Sciatic nerve (tissue), 2 donors: ENCODE measurements at places on chromosomes 6 and 20.
A peak's percentile ranks its signal among the peaks of the same experiment; 100 is the strongest.

GRCh38 chr6:42627674-42628073 lies 63.8 kb downstream of the UBR2 start:
- no peak for DNase-seq

- DNase-seq: no peak
Measured at GRCh38 chr20:5663396-5663795, 86.8 kb upstream of the SHLD1 start.

DNA sequence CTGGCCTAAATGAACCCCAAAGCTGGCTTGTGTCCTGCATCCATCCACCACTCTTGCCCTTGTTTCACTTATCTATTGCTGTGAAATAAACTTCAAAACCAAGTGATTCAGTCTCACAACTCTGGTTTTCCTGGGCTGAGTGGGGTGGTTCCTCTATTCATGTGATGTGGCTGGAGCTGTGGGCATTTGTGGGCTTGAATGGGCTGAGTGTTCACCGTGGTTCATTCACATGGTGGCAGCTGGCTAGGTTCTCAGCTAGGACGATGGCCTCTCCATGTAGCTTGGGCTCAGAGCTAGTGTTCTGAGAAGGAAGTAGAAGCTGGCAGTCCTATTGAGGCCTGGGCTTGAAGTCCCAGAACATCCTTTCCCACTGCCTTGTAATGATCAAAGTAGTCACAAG lies 30.4 kb downstream of the FKBP1A start:
- no peak for DNase-seq

GRCh38 chr6:157092736-157093135 lies 230.6 kb downstream of the TMEM242 start:
- DNase-seq: no peak

DNA sequence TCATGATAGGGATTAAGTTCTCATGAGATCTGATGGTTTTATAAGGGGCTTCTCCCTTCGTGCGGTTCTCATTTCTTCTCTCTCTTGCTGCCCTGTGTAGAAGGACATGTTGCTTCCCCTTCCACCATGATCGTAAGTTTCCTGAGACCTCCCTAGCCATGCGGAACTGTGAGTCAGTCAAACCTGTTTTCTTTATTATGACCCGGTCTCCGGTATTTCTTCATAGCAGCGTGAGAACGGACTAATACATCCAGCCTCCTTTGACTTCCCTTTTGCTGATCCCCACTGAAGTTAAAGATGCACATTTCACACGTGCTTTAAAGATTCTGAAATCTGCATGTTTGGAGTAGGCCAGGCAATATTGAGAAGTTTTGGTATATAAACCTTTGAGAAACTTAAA lies 543.1 kb downstream of the PRKN start:
- DNase-seq: no peak

- no peak for DNase-seq
Measured at GRCh38 chr6:160379466-160379865, 31.3 kb downstream of the SLC22A3 start.

DNA sequence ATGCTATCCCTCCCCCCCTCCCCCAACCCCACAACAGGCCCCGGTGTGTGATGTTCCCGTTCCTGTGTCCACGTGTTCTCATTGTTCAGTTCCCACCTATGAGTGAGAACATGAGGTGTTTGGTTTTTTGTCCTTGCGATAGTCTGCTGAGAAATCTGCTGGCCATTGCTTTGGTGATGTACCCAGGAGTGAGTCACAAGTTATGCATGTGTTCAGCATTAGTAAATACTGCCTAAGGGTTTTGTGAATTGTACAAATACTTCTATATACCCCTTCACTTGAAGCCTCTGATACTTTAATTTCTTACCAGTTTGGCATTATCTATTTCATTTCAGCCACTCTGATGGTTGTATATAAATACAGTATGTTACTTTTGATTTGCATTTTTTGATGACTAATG lies 711.3 kb upstream of the GJE1 start:
- no peak for DNase-seq

DNA sequence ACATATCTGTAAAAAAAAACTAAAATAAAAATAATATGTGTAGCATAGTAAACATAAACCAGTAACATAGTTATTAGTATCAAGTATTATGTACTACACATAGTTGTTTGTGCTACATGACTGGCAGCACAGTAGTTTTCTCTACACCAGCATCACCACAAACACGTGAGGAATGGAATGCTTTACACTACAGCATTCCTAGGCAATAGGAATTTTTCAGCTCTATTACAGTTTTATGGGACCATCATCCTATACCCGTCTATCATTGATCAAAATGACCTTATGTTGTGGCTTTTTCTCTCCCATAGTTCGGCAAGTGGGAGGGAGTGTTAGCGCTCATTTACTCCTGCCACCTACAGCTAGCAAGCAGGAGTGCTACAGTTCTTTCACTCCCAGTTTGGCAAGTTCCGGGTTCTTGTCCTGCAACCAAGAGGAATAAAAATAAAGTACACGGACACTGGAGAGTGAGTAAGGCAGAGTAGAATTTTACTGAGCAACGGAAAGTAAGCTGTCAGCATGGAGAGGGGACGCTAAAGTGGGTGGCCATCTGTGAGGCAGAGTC lies 196.8 kb upstream of the HSF2 start:
- DNase-seq: no peak

DNA sequence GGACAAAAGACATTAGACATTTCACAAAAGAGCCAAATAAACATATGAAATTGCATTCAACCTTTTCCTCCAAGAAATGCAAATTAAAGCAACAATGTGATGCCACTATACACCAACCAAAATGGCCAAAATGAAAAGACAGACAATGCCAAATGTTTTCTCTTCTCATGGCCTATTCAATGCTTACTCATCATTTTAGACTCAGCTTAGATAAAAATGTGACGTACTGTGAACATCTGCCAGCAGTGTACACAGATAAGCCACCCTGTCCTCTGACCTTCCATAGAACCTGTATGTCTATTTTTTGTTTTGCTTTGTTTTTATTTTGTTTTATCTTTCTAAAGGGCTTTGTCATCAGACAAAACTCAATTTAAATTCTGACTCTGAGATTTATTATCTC lies 385.2 kb downstream of the FRK start:
- no peak for DNase-seq

GRCh38 chr6:75556240-75556639 lies 45.4 kb upstream of the SENP6 start:
- no peak for DNase-seq

- no peak for DNase-seq
Measured at GRCh38 chr6:111971181-111971841, 82.6 kb upstream of the CCN6 start.

GRCh38 chr20:47274401-47275108 lies 81.9 kb downstream of the ZMYND8 start:
- peak; percentile 6 for DNase-seq

- no peak for DNase-seq
Measured at GRCh38 chr20:50789968-50790650, 4.8 kb upstream of the BCAS4 start.

GRCh38 chr6:135851442-135852271 lies at the start of gene PDE7B:
PDE7B (plus strand) TSS chr6:135851701.
- DNase-seq: peak; percentile 87

DNA sequence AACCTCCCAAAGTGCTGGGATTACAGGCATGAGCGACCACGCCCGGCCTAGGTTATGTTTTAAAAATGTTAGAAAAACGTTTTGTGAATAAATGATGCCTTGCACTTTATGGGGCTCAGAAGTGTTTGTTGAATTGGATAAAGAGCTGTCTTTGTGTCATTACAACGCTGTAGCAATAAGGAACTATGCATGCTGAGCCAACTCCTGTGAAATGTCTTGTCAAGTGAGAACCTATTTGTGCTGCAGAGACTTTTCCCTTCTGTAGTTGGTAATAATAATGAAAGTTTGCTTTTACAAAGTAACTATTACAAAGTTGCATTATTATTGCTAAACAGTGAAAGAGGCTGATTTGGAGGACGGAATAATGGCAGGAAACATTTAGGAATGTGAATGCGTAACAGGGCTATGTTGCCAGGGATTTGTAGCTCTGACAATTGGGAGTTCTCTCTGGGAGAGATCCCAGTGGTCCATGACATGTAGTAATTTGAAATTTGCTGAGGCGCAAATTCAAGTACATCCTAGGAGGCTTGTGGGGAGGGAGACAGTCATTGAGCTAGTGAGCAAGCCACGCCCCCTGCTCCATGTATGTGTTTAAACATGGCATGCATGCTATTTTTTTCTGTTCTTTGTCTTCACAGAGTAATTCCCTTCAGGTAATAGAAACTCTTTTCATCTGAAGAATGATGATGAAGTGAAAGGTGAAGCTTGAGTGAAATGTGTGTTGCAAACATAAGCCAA lies 16.8 kb upstream of the BICRAL start:
- DNase-seq: no peak

DNA sequence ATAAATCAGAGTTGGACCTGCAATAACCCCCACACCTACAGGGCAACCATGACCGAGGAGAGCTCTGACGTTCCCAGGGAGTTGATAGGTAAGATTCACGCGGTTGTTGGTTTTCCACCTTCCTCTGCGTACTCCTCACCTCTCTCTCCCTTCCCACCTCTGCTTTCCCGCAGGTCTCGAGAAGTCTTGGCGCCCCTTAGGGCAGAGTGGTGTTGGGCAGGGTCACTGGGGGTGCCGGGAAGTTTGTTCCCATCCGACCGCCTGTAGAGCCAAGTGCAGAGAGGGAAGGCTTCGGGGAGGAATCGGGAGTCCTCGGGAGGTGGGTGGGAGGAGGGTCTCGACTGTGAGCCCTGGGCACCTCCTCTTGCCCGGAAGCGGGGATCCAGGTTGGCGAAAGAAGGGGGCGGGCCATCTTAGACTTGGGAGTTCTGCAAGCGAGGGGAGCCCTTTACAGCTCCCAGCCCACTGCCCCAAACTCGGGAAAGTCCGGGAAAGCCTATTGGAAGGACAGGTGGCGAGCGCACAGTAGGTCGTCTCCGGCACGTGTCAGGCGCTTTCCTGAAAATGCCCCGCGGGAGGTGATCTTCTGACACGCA lies 672 bp downstream of the CARMIL1 start:
- peak; percentile 61 for DNase-seq
